ENCODE measurements at places on chromosomes 3 and 15. TPM values are rescaled to one million over a fixed set of nuclear protein-coding genes. Genes with fewer than 3 reads are reported as not detected.

The SLC4A7 gene
- total RNA-seq = 69.0 TPM

The SCAMP5 gene
- 38.8 TPM for total RNA-seq

The WNT5A gene
- 14.4 TPM for total RNA-seq

DNA sequence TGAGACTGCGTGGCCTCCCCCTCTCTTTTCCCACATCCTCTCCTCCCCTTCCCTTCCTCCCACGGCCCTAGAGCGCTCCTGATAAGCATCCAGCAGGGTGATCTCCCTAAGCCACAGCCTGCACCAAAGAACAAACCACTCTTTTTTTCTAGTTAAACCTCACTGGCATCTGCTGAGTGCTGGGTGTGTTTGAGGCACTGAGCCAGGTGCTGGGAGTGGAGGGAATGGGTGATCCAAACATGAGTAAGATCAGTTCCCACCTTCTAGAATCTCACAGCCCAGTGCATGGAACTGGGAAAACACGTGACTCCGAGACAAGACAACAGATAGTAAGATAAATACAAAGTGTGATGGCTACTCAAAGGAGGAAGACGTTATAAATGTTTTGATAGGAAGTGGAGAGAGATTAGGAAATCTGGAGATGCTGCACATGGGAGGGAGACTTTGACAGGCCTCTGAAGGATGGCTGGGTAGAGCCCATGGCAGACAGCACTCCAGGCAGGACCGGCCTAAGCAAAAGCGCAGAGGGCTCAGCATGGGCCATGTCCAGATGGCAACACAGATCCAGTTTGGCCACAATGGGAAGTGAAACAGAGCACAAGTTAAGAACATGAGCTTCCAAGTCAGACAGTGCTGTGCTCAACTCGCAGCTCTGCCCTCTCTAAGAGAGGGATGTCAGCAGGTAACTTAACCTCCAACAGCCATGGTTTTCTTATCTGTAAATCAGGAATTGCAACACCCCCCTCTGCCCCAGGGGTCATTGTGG is 55.6 kb downstream of the CCR3 start:
- H3K27ac ChIP-seq = no peak overlapping the region
- no peak overlapping the region for H3K4me3 ChIP-seq
- DNase-seq = no peak
- peaks cover 4% of the 10 kb centered on the region for H3K27me3 ChIP-seq
- H3K36me3 ChIP-seq = no peaks in the 10 kb centered on the region
- no peaks in the 10 kb centered on the region for H3K4me1 ChIP-seq

- no peak for DNase-seq
- no peaks in the 10 kb centered on the region for H3K36me3 ChIP-seq
- no peak overlapping the region for H3K27ac ChIP-seq
- no peaks in the 10 kb centered on the region for H3K27me3 ChIP-seq
- no peak overlapping the region for H3K4me3 ChIP-seq
- no peaks in the 10 kb centered on the region for H3K4me1 ChIP-seq
Observed at GRCh38 chr3:60935709-60936108, 315.5 kb downstream of the FHIT start.

- no peak for DNase-seq
- peaks cover 2% of the 10 kb centered on the region for H3K36me3 ChIP-seq
- no peak overlapping the region for H3K27ac ChIP-seq
- no peaks in the 10 kb centered on the region for H3K4me1 ChIP-seq
- H3K4me3 ChIP-seq = no peak overlapping the region
Observed at GRCh38 chr3:54065586-54065985, 56.8 kb upstream of the CACNA2D3 start.

Data from neural crest cell (in vitro differentiated cells).